ENCODE measurements at places on chromosomes 2 and 18.

DNA sequence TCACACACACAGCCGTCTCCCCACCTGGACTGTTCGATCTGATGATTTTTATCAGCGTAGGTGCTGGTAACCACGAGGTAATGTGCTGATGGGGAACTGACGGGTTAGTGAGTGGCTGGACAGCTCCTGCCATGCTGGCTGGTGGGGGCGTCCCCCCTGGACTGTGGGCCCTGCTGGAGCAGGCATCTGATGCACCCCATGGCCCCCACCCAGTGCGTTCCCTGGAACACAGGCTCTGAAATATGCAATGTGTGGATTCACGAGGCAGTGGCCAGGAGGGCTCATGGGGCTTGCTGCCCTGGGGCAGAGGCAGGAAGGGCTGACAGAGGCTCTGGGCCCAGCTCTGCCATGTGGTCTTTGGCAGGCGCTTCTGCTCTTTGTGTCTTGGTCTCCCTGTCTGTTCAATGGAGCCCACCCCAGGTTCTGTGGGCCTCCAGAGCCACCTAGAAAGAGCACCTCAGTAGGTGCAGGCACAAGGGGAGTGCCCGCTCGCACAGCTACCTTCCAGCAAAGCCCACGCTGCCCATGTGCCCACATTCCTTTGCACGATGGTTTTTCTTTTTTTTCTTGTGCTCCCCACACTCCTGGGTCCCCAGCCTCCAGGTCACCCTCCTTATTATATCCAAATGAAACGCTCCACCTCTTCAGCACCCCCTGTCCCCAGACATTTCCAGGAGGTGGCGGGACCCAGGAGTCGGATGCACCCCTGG is 10.3 kb upstream of the PXDN start:
- no peak for DNase-seq

- DNase-seq = peak; percentile 23
Observed at GRCh38 chr2:235026649-235027557, 75.1 kb downstream of the SH3BP4 start.

DNA sequence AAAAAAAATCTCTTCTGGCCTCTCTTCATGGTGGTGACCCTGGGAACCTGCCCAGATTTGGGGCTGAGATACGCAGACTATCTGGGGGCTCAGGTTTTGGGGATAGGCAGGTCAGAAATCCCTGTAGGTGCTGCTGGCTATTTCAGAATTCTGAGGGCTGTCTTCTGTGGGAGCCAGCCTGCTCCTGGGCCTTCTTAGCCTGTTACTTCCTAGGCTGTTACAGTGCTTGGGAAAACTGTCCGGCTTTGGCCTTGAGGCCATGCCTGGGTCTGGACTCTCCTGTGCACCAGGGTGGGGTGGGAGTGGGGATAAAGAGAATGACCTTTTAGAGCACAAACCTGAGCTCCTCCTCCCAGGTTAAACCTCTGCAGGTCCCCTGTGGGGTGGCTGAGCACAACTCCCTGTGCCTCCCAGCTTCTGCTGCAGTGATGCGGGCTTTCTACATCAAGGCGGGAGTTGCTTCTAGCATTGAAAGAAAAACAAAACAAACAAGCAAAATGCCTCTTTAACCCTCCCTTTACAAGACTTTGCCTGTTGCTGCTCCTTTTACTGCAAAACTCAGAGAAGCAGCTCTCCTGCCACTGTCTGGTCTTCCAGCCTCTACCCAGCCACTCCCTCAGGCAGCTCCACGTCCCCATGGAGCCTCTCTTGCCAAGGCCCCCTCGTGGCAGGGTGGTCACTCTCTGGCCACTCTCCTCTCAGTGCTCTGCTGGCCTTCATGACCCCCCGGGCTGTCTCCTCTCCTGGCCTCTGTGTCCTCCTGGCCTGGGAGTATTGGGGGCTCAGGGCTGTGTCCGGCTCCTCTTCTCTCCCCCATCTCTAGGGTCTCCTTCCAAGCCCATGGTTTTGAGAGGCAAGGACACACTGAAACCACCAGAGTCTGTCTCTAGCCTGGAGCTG is 293.0 kb upstream of the HS6ST1 start:
- no peak for DNase-seq

DNA sequence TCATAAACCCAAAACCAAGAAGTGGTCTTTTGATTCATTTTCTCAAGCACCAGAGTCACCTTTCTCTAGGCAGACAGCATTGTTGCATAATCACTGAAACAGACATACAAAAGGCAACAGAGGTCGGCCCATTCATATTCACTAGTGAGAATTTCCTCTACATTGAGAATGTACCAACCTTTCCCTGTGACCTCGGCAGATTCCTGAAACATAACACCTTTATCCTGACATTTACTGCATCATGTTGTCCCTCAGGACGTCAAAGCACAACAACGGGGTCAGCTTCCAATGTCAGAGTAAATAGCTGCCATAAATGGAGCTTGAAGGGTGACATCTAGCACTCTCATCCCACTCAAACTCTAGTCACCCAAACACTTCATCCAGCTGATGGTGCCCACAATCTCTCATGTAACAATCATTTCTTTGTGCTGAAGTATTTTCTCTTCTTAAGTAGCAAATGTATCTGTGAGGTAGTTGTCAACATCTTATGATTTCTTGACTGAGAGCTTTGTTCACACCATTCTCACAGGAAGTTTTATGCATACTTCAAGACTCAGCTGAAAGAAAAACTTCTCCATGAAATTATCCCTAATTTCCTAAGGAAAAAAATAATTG is 802.6 kb upstream of the CHAC2 start:
- peak; percentile 3 for DNase-seq

DNA sequence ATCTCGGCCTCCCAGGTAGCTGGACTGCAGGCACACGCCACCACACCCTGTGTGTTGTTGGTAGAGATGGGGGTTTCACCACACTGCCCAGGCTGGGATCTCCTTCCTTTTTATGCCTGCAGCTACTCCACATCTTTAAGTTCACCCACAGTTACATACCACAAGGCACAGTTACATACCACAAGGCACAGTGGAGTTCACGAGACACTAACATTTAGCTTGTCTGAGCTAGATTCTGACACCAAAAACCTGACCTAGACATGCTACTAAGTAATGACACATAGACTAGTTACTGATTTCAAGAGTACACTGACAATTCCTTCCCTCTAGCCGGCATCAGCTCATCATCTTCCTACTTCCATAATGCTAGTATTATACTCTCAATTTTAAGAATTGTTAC is 4.3 kb downstream of the POLR2D start:
- peak; percentile 38 for DNase-seq

DNA sequence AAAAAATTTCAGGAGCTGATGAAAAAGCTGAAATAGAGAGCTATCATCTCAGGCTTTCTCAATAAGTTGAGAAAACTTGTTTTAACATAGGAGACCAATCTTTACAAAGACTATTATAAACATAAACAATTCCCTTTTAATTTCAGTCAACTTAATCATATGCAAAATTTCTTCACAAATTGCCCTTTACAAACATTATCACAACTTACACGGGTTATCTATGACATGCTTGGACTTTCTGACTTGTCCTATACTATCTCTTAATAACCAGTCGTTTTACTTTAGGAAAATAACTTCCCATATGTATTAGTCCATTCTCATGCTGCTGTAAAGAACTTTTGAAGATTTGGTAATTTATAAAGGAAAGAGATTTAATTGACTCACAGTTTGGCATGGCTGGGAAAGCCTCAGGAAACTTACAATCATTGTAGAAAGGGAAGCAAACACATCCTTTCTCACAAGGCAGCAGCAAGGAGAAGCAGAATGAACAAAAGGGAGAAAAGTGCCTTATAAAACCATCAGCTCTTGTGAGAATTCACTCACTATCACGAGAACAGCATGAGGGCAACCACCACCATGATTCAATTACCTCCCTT is 1583.7 kb upstream of the CELF4 start:
- DNase-seq = no peak

DNA sequence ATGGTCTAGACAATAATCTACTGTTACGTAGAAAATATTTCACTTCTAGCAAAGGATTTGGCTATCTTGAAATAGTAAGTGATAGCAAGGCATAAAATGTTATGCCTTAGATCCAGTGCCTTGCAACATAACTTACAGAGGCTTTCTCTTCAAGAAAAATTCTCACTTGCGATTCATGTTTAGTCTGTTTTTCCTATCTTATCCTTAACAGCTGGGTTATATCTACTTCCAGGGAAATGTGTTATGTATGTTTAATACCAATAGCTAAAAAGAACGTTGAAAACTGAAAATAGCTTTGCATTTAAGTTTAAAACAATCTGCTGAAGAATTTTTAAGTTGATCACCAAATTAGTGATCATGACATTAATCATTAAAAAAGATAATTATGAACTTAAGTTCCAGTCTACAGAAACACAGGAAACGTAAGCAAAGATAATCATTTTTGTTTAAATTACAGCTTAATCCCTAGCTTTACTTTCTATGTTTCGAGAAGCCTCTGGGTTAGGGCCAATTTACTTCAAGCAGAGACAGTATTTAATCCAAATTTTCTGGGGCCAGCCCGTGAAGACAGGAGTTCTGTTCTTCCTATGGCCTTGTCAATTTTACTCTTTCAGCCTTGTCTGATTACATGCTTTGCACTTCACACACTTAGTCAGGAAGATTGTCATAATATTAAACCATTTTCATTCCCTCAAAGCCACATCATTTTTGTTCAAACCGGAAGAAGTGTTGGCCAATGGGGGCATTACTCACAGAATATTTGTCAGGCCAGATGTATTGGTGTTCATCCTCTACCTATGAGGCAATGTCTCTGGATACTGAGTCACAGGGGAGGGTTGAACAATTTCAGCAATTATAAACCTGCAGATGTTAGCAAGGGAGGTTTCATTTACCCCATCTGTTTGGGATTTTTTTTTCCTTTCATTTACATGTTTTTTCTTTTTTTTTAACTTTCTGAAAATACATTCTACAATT is 1132.9 kb upstream of the ZEB2 start:
- DNase-seq = peak; percentile 85

GRCh38 chr2:162403884-162404283 is 60.0 kb downstream of the GCA start:
- peak; percentile 56 for DNase-seq

Measured in choroid plexus epithelial cell (primary cell).